Stimulated activated CD4-positive, alpha-beta T cell treated with anti-CD3 and anti-CD28 coated beads, TNF-alpha, amount 100 ng/mL, for 24 hours (primary cell): ENCODE measurements at places on chromosomes 11 and 22.

DNA sequence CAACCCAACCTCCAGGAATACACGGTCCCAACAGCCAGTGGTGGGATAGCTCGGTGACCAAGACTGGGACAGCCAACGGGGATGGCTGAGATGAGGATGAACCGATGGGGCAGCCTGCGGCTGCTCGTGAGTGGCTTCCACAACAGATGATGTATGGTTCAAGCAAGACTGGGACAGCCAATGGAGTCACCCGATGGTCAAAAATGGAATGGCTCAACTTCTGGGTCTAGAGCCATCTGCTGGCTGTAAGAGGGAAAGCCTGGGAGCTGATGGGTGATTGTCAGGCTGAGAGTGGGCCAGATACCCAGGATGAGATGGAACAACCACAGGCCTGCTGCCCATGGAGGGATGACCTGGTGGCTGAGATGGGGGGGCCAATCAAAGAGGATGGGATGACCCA, 35.5 kb downstream of the SYT7 start:
- DNase-seq, result no peak

- no peak for DNase-seq
Measured at GRCh38 chr11:66188580-66188979, 79.9 kb upstream of the RAB1B start.

- no peak for DNase-seq
Measured at GRCh38 chr22:29112681-29113080, 39.8 kb downstream of the KREMEN1 start.

DNA sequence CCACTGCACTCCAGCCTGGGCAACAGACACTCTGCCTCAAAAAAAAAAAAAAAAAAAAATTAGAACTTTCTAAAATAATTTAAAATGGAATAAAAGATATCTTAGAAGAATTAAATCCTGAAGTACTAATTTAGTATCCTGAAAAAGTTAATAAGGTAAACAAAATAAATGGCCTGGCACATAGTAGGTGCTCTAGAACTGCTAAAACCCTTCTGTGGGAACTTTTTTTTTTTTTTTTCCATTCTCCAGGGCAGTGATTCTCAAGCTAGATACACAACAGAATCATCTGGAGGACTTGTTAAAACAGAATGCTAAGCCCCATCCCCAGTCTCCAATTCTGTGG, 65.3 kb downstream of the MAML2 start:
- no peak for DNase-seq

DNA sequence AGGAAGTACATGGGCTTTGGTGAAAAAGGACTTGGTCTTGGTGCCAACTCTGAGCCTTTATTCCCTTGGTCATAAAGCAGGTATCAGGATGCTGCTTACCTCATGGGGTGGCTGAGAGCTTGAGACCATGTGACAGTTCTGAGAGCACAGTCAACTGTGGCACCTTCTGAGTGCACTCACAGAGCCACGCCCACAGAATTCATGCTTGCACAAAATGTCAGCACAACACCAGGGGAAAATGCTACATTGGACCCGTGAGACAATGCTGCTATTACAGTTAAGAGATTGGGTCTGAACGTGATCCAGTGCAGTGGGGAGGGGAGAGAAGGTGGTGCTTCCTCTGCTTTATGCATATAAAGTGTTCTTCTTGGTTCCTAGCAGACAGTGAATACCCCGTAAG, 79.5 kb upstream of the SPON1 start:
- DNase-seq, result no peak

DNA sequence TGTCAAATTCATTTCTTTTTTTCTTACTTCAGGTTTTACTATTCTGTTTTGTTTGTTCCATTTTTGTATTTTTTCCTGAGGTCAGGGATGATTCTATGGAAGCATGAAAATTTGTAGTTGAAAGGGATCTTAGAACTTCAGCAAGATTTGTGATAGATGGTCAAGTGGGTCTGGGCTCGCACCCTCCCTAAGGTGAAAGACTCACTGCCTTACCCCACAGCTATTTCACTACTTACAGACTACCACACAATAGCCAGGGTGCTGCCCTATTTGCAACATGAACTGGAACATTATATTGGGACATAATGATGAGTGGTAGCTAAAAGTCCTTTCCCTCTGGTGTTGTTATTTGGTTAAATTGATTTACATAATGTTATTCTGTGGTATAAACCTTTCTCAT, 62.6 kb downstream of the MAML2 start:
- no peak for DNase-seq

GRCh38 chr11:125952973-125953372, 7.1 kb downstream of the VSIG10L2 start:
- DNase-seq, result no peak

- no peak for DNase-seq
Measured at GRCh38 chr11:69954756-69955155, 123.4 kb upstream of the ANO1 start.

- no peak for DNase-seq
Measured at GRCh38 chr11:106137061-106137460, 59.6 kb downstream of the AASDHPPT start.

- DNase-seq, result no peak
Measured at GRCh38 chr11:36251823-36252222, 37.4 kb downstream of the COMMD9 start.
